GM23248 (cell line): ENCODE measurements at places on chromosomes 1 and 21.

DNA sequence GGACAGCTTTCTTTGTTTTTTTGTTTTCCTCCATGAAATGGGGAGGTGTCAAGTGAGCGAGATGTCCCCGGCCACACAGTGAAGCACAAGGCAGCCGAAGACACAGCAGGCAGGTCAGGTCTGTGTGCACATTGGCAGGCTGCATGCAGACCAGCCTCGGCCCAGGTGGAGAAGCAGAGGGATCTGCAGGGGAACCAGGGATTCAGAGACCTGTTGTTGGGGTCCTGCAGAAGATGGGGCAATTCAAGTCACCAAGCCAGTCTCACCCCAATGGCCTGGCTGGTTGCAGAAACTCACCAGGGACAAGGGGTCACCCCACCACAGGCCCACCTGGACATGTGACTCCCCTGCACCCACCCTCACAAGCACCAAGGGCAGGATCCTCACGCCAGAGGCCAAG, 4.0 kb upstream of the ABCG1 start:
- DNase-seq, result no peak

DNA sequence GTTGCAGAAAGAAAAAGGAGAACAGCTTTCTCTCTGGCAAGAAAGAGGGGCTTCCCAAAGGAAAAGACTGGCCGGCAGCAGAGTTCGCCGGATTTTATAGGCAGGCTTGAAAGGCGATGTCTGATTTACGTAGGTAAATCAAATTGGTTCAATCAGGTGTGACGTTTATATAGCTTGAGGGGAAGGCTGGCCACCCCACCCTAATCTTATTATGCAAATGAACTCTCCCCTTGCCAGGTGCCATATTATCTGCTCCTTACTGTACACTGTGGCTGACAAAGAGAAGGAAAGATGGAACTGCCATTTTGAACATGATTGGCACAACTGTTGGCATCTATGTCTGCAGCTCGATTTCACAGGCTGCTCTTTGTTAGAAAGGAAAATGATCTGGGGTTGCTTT, 16.8 kb upstream of the INTS3 start:
- DNase-seq, result no peak

GRCh38 chr1:245604979-245605378, 450.2 kb downstream of the KIF26B start:
- peak; percentile 20 for DNase-seq

DNA sequence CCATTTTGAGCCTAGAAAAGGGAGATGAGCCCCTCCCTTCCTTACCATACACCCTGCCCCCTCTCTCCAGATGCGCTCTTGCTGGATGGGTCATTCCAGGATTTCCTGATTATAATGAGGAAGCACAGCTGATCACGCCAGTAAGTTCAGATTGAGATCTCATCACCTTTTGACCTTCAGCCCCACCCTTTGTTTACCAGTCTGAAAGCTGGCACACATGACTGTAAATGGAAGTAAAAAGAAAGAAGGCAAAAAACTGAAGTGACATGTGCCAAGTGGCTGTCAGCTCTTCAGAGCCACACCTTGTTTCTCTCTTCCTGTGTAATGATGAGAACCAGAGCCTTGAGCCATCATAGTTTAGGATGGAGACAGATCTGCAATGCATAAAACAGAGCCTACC, 27.9 kb downstream of the S1PR1 start:
- DNase-seq, result no peak

DNA sequence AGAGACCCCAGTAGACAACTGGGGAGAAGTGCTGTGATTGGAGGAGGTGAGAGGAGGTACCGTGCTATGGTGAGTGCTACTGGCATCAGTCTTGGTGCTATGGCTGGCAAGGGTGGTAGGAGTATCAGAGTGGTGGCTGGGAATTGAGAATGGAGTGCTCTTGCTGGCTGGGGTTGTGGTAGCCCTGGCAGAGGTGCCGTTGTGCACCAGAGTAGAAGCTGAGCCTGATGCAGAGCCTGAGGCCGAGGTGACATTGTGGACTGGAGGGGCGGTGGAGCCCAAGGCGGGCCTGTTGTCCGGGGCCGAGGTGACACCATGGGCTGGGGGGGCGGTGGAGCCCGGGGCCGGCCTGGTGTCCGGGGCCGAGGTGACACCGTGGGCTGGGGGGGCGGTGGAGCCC, 14.6 kb downstream of the TRIM46 start:
- no peak for DNase-seq

GRCh38 chr1:64900916-64901315, 65.4 kb downstream of the JAK1 start:
- no peak for DNase-seq

DNA sequence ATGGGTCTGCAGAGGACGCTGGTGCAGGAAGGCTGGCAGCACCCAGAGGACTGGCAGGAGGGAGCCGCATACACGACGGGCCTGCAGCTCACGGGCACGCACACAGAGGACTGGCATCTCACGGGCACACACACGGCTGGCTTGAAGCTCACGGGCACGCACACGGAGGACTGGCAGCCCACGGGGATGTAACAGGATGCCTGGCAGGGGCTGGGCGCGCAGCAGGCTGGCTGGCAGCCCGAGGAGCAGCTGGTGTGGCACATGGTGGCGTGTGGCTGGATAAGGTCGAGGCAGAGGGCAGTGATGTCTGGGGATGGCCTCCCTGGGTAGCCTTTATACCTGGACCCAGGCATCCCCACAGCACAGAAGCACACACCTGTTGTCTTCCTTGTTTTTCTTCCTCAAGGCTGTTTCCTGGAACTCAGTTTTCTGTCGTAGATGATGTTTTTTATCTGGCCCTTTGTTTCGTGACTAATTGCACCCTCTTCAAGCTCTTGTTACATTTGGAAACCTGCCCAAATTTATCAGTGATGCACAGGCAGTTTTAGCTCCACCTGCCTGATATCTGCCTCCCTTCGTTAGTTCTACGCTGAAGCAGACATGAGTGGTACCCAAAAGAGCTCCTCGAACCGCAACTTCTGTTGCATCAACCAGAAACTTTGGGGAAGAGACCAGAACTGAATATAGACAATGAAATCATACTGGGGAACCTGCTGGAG, at the start of gene KRTAP12-1:
KRTAP12-1 (minus strand) TSS at position 303 of the 719 bp plus-strand sequence; CDS start at position 263, 40 bp downstream.
- no peak for DNase-seq

GRCh38 chr1:206590025-206590758, 22.1 kb downstream of the EIF2D start:
- peak; percentile 88 for DNase-seq

DNA sequence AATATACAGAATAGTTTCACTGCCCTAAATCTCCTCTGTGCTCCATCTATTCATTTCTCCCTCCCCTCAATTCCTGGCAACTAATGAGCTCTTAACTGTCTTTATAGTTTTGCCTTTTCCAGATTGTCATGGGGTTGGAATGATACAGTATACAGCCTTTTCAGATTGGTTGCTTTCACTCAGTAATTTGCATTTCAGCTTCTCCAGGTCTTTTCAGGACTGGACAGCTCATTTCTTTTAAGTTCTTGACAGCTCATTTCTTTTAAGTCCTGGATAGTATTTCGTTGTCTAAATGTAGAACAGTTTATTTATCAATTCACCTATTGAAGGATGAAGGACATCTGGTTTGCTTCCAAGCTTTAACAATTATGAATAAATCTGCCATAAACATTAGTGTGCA, 22.6 kb downstream of the KRTAP21-3 start:
- no peak for DNase-seq

- DNase-seq, result no peak
These were observed 1.2 kb downstream of the NASP start for GRCh38 chr1:45585110-45585426.

GRCh38 chr1:228182296-228183030, 16.9 kb downstream of the IBA57 start:
- no peak for DNase-seq

DNA sequence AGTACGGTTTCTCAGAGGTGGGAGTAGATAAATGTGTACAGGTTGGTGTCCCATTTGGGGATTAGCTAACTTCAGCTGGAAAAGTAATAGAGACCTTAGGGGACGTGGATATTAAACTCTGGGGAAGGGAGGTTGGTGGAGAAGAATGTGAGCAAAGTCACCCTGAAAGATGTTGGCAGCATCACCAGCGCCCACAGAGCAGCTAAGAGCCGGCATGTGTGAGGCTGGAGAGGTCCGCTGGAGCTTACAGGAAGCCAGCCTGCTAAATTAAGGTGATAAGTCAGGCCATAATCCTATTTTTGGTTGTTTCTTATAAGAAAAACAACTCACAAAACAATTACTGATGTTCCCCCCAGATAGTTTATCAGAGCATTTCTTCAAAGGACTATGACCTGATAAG, 12.2 kb downstream of the PTGFRN start:
- DNase-seq, result no peak

GRCh38 chr1:68188644-68189340, 43.5 kb downstream of the WLS start:
- no peak for DNase-seq

DNA sequence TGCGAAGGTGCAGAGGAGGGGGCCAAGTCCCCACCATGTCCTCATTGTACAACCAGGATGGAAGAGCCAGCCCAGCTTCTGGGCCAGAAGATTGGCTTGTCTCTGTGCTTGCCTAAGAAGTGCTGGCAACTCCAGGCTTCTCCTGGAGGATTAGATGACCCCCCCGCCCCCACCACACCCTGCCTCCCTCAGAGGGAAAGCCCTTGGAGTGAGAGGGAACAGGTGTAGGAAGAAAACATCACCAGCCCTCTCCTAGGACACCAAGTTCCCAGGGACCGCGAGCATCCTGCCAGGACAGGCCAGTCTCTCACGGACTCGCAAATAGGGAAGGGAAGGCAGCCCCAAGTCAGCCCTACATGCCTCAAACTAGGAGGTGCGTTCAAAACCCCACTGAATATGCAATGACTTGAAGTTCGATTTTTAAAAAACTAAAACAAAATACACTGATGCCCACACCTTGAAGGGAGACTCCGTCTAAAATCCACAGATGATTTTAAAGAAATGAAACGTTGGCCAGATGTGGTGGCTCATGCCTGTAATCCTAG, 20.7 kb upstream of the SLC25A33 start:
- DNase-seq, result no peak

- DNase-seq, result no peak
These were observed 5.6 kb downstream of the XCL1 start for GRCh38 chr1:168581817-168582572.

DNA sequence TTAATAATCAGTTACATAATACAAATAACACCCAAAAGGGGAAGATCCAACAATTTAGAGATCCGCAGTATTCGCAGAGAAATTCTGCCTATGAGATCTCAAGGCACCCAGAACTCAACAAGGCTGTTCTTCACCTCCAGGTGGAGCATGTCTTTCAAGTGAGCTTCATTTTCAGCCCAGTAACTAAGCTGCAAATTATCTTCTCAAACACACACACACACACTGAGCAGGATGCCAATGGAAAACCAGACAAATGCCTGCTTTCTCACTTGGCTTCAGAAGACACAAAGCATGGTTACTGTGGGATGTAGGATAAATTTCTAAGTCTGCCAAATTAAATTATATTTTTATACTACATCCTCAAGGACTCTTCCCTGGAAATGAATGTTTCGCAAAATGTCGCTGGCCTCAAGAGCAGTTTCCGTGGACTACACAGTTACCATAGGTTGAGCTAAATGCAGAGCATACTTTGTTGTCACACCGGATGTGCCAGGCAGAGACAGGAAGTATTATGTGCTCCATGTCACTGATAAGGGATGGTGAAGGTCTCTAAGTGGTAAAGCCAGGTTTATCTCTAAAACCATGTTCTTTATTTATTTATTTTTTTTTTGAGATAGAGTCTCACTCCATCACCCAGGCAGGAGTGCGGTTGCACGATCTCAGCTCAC, 30.3 kb downstream of the UBR4 start:
- DNase-seq, result peak; percentile 55

- DNase-seq, result peak; percentile 41
These were observed 2.3 kb downstream of the KCNC4 start for GRCh38 chr1:110212169-110213142.

- no peak for DNase-seq
These were observed 14.0 kb downstream of the C1orf94 start for GRCh38 chr1:34190692-34191091.

DNA sequence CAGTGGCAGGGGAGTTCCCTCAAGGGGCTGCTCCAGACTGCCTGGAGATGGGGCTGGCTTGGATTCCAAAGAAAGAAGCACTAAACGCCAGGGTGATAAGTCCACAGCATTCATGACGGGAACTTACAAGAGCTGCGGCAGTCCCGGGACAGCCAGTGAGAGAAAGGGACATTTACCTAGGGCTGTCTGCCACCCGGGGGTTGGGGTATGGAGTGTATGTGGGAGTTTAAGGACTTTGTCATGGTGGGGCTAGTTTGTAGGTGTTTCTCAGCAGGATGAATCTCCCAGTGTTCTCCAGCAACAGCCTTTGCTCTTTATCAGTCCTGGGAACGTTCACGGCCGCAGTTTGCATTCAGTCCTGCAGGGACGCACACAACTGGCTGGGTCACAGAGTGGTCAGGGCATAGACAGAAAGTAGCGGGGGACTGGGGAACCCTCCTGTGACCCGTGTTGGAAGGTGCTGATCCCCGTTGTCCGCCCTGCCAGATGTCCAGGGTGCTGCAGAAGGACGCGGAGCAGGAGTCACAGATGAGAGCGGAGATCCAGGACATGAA, 41.4 kb upstream of the HMGN1 start:
- DNase-seq, result no peak

DNA sequence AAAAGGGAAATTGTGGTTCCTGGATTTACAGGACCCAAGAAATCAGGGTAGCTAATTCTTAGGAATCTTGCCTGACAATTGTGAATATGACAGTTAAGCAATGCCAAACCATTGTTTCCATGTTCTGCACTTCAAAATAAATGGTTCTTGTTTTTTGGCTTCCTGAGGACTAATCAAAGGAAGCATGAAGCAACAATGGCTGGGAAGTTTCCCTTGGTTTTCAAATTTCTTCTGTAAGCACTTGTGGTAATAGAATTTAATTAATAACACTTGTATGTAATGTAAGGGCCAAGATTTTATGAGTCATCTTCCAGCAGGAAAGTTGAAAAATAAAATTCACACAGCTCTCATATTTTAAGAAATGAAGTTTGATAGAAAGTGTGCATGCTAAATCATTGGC, 31.7 kb downstream of the JAM2 start:
- DNase-seq, result peak; percentile 69

- DNase-seq, result no peak
These were observed 59.9 kb downstream of the WNT9A start for GRCh38 chr1:227887697-227888403.

DNA sequence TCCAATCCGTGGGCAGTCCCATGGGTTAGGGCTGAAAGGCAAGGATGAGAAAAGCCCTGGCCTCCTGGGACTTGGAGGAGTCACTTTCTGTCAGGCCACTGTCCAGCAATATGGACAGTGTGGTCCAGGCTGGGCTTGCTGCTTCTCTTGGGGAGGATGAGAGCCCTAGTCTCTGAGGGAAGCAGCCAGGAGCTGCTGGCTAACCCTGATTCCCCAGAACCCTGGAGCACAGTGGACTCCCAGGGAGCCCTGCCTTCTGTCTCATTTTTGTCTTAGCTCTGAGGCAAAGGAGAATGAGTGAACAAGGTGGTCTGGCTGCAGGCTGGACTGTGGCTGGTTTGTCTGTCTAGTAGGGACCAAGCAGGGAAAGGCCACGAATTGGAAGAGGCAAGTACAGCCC, 23.8 kb upstream of the EDN2 start:
- DNase-seq, result no peak

- no peak for DNase-seq
These were observed at the start of gene AADACL3 for GRCh38 chr1:12715896-12716437. Gene AADACL3, plus strand, starts transcription at chr1:12716110. Its CDS starts 67 bp downstream, at chr1:12716177.
